Stimulated activated CD8-positive, alpha-beta memory T cell treated with anti-CD3 and anti-CD28 coated beads, Interleukin-2, amount 100 ng/mL, for 1 hour (primary cell): ENCODE measurements at places on chromosomes 4 and X.

- no peak for DNase-seq
Measured at GRCh38 chrX:8430444-8430843, 34.2 kb upstream of the VCX3B start.

- DNase-seq, result no peak
Measured at GRCh38 chr4:62835631-62836030, 1573.6 kb downstream of the TECRL start.

DNA sequence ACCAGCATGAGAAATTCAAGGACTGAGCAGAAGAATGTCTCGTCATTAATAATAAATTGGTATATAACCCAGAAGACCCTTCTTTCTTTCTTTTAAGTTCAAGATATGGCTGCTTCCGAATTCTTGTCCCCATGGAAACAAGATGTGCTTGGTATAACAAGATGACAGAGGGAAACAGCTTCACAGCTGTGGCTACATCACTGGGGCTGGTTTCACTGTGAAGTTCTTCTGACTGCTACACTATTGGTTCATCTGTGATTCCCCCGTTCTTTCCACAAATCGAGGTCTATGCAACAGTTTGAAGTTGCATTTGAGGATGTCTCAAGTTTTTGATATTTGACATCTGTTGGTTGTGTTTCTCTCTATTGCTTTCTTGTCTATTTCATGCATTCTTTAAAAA, 12.3 kb upstream of the DTHD1 start:
- no peak for DNase-seq

- DNase-seq, result no peak
Measured at GRCh38 chr4:6408263-6408662, 64.2 kb downstream of the PPP2R2C start.

DNA sequence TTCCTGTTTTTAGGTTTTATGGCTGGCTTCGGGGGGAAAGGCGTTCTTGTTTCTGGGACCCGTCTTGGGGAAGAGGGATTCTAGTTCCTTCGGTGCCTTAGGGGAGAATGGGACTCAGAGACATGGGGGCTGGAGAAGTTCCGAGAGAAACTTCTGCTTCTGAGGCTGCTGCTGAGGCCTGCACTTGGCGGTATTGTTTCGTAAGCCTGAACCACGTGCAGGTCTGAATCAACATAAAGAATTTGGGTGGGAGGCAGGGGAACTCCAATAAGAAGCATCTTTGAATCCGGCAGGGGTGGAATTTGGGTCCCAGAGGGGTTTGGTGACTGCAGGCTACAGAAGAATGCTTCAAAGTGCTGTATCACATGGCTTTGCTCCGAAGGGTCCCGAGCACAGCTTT, 15.1 kb downstream of the XG start:
- DNase-seq, result no peak

DNA sequence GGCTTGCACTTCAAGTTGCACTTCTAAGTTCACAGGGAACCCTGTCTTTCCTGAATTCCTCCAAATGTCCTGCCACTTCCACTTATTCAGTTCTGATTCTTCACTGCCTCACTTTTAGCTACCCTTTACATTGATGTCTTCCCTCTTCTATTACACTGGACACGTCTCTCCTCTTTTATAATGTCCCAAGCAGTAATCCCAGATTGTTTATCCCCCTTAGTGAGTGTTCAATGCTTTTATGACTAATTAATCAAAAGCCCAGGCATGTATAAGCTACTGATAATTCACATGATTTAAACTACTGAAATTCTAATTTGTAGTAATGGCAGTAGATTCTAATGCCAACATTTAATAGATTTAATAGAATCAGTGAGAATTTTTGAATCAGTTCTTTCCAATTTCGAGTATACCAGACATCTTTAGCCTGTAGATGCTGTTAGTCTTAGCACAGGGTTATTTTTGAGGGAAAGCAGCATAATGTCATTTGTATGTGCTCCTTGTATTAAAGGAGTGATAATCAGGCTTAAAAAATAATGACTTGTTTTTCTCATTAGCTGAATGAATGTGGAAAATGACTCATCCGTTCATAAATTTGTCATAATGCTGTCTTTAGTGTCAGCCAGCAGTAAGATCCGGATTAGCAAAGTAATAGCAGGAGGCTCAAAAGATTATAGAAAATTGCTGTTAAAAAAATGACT, 703.1 kb downstream of the CENPC start:
- no peak for DNase-seq

- no peak for DNase-seq
Measured at GRCh38 chrX:16992445-16992844, 46.0 kb downstream of the REPS2 start.

GRCh38 chr4:123889507-123889906, 492.9 kb downstream of the SPRY1 start:
- DNase-seq, result no peak

GRCh38 chr4:15754323-15754722, 23.8 kb upstream of the CD38 start:
- DNase-seq, result no peak

GRCh38 chr4:41561244-41561643, 23.3 kb downstream of the LIMCH1 start:
- no peak for DNase-seq

GRCh38 chr4:182655340-182655739, 261.8 kb downstream of the DCTD start:
- no peak for DNase-seq

DNA sequence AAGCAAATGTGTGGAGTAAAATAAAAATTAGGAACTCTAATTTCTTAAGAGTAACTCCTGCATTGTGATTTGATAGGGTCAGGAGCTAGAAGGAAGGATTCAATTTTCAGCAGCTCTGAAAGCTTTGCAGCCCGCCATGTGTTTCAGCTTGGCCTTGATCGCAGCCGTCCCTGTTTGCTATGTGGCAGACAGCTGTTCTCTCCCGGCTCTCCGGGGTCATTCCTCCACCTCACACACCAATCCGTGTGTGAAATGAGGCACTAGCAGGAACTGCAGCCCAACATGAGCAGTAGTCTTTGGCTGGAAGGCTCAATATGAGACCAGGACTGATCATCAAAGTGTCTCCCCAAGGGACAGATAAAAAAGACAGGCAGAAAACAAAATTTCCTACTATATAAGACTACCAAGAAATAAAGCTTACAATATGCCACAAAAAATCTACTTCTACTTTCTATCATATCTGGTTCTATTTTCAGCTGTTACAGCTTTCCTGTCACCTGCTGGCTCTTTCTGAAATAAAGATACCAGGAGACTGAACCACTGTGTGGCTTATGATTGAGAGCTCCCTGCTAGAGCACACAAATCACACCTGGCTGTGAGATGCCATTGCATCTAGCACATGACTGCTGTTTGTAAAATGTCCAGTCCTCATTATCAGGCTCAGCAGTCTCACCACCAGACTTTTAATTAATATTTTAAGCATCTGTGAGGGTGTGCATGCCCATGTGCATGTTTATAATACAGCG, 44.1 kb upstream of the SEC24B start:
- no peak for DNase-seq

- DNase-seq, result no peak
Measured at GRCh38 chr4:151250706-151251105, 26.3 kb upstream of the PRSS48 start.

GRCh38 chrX:150352581-150352980, 10.5 kb upstream of the MAMLD1 start:
- no peak for DNase-seq

DNA sequence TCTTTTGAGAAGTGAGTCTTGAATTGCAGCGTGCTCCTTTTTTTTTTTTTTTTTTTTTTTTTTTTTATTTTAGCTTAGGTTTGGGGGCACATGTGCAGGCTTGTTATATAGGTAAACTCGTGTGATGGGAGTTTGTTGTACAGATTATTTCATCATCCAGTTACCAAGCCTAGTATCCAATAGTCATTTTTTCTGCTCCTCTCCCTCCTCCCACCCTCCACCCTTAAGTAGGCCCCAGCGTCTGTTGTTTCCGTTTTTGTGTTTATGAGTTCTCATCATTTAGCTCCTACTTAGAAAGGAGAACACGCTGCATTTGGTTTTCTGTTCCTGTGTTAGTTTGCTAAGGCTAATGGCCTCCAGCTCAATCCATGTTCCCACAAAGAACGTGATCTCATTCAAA, 81.3 kb upstream of the TSPAN5 start:
- DNase-seq, result no peak

- DNase-seq, result peak; percentile 48
Measured at GRCh38 chr4:110193822-110194761, 4.3 kb downstream of the ELOVL6 start.

GRCh38 chr4:188262464-188262863, 123.2 kb downstream of the TRIML1 start:
- no peak for DNase-seq

DNA sequence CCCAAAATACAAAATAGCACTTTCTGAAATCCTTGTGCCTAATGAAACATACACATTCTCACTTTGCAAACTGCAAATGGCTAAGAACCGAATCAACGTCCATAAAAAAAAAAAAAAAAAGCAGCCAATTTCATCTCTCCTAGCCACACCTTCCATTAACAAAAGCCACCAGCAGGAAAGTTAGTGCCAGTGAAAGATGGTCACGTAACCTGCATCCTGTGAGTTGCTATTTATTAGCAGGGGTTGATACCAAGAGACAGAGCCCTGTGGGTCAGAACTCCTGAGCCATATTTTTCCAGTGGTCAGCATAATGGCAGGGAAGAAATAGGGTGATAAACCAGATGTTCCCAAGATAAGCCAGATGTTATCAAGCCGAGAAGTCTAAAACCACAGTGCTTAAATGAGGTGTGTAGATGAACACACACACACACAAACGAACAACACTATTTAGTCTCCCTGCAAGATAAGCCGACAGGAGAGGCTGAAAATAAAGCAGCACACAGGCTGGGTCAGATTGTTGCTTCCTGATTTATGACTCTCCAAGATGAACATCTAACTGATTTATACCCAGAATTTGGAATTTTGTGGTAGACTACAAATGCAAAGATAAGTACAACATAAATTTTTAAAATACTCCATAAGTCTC, 11.5 kb downstream of the PPARGC1A start:
- DNase-seq, result no peak

DNA sequence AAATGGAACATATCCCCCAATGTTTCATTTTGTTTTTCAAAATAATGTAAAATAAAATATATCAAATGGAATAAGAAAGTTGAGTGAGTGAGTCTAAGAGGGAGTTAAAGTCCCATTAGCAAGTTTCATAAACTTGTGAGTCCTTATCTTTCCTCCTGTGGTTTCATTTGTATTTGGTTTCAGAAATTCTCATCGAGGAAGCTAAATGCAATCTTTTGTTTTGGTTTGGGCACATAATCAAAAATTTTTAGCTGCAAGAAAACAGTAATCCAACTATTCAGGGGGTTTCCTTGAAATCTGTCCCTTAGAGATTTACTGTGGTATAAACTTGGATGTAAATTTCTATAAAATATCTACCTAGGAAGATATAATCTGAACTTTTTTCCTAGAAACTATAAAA, 124.2 kb downstream of the CAMK2D start:
- DNase-seq, result no peak

DNA sequence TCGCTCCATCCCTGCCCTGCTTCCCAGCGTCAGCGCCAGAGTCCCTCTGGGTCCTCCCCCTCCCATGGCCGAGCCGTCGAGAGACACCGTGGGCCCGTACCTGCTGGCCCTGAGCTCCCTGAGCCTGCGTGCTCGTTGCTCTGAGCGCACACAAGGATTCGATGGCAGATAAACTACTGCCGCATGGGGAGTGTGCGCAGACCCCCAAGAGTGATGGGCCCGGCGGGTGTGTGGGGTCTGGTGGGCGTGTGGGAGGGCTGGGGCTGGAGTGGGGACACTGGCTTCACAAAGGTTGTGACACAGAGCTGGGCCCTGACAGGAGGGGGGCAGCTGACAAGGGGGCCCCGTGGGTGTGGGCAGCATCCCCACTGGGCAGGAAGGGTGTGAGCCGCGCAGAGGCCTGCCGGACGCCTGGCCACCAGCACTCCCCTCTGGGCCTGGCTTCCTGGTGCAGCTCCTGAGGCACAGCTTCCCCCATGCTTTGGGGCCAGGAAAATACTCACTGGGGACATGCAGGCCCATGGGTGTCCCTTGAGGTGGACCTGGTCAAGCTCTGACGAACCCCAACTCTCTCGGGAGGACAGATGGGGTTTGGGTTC, 4.8 kb upstream of the RGS12 start:
- DNase-seq, result no peak

DNA sequence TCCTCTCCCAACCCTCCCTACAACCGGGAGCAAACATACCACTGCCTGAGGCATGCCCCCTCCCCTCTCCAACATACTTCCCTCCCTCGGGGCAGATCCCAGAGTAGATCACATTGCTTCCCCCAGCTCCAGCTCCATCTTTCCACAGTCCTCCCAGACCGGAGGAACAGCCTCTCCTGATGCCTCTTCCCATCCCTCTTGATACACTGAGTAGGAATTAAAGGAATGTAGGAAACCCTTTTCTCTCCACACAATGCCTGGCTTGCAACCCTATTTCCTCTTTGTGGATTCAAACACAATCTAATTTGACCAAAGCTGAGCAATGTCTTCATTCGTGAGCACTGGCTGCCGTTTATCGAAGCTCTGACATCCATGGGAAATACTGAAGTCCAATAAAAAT, 339.8 kb downstream of the BCOR start:
- DNase-seq, result no peak

DNA sequence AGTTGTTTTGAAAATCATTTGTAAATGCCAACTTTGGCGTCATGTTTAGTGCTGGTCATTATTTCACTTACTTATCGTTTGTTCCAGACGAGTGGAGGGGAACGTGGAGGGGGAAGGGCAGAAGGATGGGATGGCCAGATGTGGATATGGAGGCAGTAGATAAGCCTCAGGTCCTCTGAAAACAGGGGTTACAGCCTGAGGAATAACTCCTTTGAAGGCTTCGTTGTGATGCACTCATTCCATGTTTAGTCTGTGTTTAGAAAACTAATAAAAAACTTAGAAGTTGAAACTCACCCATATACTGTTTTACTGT, 1.1 kb downstream of the MOB1B start:
- DNase-seq, result no peak

- DNase-seq, result no peak
Measured at GRCh38 chr4:2608291-2608690, 71.8 kb downstream of the FAM193A start.

DNA sequence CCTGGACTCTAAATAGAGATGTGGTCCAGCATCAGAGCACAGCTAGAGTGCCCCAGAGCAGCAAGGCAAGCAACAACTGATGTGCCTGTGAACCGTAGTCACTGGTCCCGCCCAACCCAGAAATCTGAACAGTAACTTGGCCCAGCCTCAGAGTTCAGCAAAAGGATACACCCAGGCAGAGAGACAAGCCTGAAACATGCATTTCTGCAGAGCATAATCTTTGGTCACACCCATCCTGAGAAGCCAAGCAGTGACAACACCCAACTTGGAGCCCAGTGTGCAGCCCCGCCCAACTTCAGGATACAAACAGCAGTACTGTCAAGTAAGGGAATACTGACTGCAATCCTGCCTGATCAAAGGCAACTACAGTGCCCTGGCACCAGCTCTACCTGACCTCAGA, 78.9 kb downstream of the CCDC160 start:
- no peak for DNase-seq

- DNase-seq, result no peak
Measured at GRCh38 chr4:156111686-156112085, 158.0 kb upstream of the CTSO start.

DNA sequence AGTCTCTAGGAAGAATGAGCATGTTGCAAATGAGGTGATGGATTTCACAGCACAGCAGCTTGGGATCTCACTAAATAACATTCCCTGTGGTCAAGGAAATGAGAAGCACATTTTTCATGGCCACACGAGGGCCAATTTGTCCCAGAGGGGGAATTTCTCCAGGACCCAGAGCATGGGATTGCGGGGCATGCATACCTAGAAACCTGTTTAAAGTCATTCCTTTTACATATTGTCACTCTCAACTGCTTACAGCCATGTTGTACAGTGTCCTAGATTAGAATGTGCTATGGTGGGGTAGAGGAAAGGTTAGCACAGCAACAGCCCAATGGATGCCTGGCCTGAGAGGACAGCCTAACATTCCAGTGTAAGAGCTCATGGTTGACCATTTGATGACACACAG, 37.4 kb upstream of the NLGN4X start:
- no peak for DNase-seq
